Activated CD4-positive, CD25-positive, alpha-beta regulatory T cell treated with anti-CD3 and anti-CD28 coated beads, Interleukin-2, amount 50 U/mL, for 16 hours (primary cell): ENCODE measurements at places on chromosomes 3 and 15.
A peak's percentile ranks its signal among the peaks of the same experiment; 100 is the strongest.

- DNase-seq, result no peak
Measured at GRCh38 chr3:43015572-43015971, 36.5 kb downstream of the GASK1A start.

DNA sequence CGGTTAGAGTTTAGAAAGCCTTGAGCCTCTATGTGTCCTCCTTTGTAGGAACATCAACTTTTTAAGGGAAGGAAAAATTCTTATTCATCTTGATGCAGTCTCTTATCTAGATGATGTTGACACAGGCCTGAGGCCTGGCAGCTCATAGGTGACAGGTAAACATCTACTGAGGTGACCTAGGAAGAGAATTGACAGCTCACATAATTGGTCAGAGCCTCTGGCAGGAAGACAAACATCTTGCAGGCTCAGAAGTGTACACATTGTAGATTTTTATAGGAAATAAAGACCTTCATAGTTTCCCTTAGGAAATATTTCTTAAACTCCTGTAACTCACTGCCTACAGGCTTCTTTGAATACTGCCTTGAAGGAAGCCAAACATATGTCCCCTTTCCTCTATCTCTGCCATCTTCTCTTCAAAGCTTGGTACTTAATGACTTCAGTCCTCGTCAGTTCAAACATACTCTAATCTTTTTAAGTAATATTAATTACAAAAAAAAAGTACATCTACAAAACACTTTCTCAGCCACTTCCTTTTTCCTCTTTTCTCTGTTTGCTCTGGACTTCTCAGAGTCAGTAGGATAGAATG lies 341.3 kb downstream of the TBL1XR1 start:
- DNase-seq, result no peak

DNA sequence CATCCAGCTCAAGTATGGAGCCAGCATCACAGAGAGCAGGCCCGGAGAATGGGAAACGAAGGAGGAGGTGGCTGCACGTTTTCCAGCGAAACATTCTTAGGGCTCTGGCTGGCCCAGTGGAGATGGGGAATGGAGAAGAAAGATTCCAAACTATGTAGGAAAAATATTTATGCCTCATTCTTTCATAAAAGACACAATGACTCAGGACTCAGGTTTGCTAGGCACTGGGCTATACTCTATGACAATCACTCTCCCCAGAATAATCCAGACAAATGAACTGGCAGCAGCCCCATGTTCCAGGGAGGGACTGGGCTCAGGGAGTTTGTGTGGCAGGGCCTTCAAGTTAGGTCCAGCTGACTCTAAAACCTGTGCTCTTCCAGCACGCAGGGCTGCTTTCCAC lies 110.8 kb upstream of the RAD18 start:
- DNase-seq, result no peak

GRCh38 chr3:54235998-54236397 lies 113.6 kb downstream of the CACNA2D3 start:
- no peak for DNase-seq

GRCh38 chr3:124630960-124631359 lies 99.3 kb upstream of the UMPS start:
- DNase-seq, result no peak

- DNase-seq, result no peak
Measured at GRCh38 chr3:122679882-122680474, 661 bp upstream of the PARP14 start.

DNA sequence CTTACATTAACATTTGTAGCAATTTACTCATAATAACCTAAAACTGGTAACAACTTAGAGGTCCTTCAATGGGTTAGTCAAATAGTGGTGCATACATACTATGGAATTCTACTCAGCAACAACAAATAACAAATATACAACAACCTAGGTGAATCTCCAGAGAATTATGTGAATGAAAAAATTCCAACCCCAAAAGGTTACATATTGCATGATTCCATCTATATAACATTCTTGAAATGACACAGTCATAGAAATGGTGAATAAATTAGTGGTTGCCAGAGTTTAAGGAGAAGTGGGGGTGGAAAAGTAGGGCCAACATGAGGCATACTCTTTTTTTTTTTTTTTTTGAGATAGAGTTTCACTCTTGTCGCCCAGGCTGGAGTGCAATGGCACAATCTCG lies 12.7 kb upstream of the SNTN start:
- no peak for DNase-seq

DNA sequence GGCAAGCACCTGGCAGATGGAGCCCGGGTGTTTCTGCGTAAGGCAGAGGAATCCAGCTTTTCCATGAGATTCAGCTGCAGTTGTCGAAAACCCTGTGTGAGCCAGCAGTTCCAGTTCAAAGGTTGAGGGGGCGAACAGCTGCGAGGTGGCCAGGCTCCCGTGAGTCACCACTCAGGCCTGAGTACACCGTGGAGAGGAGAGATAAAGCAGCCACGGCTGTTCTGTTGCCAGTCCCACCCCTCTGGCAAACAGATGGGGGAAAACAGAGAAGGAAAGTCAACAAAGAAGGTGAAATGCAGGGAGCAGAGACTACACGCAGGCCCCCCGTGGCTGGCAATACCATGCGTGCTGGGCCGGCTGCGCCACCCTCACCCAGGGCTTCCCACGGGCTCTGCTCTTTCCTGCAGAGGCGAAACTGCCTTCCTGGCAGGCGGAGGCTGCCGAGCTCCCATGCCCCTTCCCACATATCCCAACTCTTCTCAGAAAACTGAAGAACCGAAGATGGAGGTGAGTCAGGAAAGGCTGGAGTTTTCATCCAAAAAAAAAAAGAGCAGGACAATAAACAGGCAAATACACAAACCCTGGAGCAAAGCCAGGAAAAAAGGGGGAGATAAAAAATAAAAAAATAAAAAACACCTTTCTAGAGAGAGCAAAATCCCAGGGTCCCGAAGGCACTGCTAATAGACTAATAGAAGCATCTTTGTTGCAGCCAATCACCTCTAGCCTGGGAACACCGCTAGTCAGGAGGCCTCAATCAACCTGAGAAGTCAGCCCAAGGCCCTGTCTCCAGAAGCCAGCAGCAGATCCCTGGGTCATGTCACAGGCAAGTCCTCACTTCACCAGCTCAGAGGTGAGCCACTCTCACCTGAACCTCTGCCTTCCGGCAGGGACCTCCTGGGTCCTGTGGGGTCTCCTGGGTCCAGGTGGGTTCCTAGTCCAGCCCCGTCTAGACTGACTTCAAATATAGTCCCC lies 37.7 kb downstream of the FAM174B start:
- no peak for DNase-seq

DNA sequence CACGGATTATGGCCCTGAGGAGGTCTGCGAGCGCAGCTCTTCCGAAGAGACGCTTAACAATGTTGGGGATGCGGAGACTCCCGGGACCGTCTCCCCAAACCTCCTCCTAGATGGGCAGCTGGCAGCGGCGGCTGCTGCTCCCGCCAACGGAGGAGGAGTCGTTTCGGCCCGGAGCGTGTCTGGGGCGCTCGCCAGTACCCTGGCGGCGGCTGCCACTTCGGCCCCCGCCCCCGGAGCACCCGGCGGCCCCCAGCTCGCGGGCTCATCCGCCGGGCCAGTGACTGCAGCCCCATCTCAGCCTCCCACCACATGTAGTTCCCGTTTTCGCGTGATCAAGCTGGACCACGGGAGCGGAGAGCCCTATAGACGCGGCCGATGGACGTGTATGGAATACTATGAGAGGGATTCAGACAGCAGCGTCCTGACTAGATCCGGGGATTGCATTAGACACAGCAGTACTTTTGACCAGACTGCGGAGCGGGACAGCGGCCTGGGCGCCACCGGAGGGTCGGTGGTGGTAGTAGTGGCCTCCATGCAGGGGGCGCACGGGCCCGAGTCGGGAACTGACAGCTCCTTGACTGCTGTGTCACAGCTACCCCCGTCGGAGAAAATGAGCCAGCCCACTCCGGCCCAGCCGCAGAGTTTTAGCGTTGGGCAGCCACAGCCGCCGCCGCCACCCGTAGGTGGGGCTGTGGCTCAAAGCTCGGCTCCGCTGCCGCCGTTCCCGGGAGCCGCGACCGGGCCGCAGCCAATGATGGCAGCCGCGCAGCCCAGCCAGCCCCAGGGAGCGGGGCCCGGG lies 1.6 kb downstream of the TSC22D2 start:
- DNase-seq, result peak; percentile 25

DNA sequence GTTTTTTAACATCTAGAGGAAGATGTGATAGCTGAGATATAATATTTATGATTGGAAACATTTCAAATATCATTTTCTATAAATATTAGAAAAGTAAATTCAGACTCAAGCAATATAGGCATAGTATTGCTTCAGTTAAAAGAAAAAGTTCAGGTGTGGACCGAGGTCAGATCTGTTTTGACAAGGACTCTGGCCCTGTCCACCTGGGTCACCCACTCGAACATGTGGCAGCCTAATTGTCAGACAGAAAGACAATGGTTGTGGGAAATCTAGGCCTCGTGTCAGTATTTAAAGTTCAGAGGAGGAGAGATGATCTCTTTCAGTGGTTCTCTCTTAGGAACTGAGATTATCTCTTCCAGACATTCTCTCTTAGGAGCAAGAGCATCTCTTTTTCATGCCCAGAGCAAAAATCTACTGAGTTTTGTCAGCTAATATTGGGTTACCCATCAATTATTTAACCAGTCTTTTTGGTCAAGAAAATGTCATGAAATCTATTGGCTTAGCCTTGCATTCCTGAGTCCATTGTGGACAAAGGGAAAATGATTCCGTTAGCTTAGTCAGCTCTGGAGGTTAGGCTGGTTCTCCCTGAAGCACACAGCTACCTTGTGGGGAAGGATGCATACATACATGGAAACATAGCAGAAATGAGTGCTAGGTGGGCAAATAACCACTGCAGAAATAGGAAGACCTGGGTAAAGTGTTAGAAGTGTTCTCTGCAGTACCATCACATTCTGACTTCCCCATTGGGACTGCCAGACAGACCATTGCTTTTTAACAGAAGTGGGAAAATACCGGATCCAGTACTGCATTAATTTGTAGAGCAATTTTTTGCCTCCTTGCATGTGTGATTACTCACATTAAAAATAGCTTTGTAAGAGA lies 343.3 kb downstream of the GRM7 start:
- no peak for DNase-seq

GRCh38 chr3:58120075-58120812 lies 90.5 kb downstream of the DNASE1L3 start:
- no peak for DNase-seq

- no peak for DNase-seq
Measured at GRCh38 chr3:187101184-187102072, 37.9 kb downstream of the RPL39L start.

DNA sequence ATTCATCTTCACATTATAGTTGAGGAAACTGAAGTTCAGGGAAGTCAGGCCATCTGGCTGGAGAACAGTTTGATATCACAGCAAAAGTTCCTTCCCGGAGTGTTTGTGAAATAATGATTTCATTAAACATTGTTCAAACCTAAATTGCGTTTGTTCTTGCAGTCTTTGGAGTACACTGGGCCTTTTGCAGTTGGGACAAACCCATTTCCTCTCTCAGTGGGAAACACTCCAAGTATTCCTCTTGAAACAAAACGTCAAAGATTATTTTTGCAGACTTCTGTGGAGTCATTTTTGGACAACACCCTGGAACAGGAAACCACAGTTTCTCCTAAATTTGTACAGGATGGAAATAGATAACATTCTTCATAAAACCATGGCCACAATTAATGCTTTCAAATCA lies 287.5 kb downstream of the PTPRG start:
- DNase-seq, result no peak

- no peak for DNase-seq
Measured at GRCh38 chr3:197300361-197300760, 1.9 kb upstream of the DLG1 start.

- no peak for DNase-seq
Measured at GRCh38 chr3:53680028-53680427, 166.2 kb downstream of the CHDH start.
